ENCODE measurements at places on chromosomes 13 and 19.

DNA sequence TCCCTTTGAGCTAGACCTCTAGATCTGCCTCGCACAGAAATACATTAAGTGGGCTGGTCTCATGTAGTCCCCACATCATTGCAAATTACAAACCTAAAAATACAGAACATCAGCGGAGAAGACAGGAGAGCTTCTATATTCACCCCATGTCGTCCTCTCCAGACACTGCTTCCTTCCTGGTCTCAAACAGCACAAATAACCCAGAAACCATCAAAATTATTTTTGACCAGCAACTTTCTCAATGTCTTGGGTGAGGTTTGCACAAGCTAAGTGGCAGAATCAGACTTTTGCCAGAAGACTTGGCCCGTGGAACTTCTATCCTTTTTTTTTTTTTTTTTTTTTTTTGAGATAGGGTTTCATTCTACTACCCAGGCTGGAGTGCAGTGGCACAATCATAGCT is 28.2 kb downstream of the CLEC17A start:
- no peak for DNase-seq

GRCh38 chr13:74696148-74696922 is 562.1 kb upstream of the KLF12 start:
- no peak for DNase-seq

- DNase-seq, result no peak
Measured at GRCh38 chr13:20142023-20142926, 18.6 kb downstream of the GJA3 start.

GRCh38 chr19:9309974-9310446 is 372 bp upstream of the ZNF699 start:
- DNase-seq, result peak; percentile 83

GRCh38 chr13:48778610-48779009 is 124.9 kb downstream of the CYSLTR2 start:
- DNase-seq, result no peak

DNA sequence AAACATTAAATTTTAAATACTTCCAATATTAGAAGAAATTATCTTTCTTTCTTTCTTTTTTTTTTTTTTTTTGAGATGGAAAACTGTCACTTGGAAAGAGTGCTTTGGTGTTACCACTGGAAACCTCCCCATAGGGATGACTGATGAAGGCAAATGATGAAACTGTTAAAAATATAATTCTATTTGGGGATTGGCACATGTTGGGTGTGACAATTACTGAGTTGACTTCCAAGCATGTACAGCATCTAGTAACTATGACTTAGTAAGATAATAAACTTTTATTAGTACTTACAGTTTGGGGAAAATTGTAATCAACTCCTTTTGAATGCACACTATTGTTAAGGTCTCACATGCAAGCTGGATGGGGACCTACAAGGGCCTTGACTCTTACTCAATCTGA is 592.5 kb downstream of the KCTD12 start:
- no peak for DNase-seq

- DNase-seq, result no peak
Measured at GRCh38 chr19:2288818-2289713, 7.1 kb upstream of the PEAK3 start.

DNA sequence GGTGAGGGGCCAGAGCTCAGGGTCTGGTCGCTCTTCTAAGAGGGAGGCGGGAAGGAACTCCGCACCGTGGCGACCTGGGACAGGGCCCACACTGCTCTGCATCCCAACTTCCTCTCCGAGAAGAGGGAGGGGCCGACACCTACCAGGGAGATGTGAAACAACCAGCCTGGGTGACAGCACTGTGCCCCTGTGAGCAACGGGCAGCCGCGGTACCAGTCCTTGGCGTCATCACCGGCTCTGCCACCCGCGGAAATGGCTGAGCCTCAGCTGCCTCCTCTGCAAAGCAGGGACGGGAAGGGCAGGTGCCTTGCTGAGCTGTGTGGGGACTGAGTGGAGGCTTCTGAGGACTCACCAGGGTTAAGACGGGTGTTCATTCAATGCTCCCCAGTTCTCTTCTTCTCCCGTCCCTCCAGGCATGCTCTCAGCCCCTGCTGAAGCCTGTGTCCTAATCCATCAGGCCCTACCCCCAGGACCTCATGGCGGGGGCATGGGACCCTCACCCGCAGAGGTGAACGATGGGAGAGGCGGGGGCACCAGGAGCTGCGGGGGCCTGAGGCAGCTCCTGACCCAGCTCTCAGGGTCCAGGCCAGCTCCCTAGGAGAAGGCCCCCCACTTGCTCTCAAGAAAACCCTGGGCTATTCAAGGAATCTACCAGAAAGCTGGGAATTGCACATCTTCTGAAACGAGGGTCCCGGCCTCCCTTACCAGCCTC is 9.3 kb downstream of the ZNF787 start:
- DNase-seq, result peak; percentile 28

DNA sequence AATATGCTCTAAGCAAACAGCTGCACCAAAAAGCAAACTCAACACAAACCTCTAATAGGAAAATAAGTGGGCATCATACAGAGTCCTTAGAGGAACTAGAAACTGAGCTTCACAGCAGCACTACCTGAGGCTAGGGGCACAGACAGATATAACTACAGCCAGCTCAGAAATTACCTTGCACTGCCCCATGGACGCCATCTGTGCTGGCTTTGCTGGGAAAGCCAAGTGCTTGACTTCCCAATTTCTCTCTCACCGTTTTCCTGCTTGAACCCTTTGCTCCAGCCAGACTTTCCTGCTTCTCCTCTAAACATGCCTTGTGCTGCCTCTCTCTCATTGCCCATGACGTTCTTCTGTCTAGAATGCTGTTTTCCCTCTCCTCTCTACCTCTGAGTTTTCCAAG is 29.3 kb downstream of the MTUS2 start:
- no peak for DNase-seq

DNA sequence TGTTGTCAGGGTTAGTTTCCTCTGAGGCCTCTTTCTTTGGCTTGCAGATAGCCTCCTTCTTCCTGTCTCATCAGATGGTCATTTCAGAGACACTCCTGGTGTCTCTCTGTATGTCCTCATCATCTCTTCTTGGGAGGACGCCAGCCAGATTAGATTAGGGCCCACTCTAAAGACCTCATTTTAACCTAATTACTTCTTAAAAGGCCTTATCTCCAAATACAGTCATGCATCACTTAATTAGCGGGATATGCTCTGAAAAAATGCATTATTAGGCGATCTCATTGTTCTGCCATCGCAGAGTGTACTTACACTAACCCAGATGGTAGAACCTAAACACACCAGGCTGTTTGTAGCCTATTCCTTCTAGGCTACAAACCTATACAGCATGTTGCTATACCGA is 89.0 kb downstream of the CDK8 start:
- no peak for DNase-seq
